ENCODE measurements at places on chromosomes 2 and 18.
A peak's percentile ranks its signal among the peaks of the same experiment; 100 is the strongest.

DNA sequence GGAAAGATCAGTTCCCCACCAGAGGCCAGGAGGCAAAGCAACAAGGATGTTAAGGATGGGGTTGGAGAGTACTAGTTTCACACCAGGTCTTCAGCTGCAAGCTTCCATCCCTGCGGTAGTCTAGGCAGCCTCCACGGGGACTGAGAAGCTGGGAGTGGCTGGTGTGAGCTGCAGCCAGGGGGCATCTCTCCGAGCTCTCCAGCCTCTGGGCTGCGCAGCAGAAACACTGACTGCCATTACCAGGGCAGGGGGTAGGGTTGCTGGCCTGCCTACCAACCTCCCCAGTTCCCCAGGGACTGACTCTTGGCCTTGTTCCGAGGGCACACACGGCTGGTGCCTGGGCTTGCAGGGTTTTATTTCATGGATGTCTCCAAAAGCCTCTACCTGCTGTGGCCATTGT is 15.9 kb downstream of the GATA6 start:
- no peak for DNase-seq

GRCh38 chr2:222731201-222731621 is 59.8 kb downstream of the MOGAT1 start:
- no peak for DNase-seq

DNA sequence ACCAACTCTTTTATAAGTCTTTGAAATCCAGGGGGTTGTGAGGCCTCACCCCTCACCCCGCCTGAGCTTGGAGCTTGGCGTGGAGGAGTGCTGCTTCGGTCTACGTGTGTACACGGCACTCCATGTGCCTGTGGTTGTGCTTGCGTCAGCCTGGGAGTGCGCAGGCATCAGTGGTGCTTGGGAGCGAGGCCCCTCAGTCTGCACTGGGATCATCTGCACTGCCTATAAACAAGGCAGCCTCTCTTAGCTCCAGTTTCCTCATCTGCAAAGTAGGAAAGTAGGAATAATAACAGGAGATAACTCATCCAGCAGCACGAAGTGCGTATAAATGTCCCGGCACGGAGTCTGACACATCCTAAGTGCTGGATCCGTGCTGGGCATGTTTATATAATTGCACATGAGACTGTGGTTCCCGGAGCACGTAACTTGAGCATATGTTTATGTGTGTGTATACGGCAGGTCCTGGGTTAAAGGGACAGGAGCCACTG is 1.2 kb downstream of the GYPC start:
- peak; percentile 43 for DNase-seq

GRCh38 chr2:85978883-85979780 is 90.3 kb upstream of the ST3GAL5 start:
- DNase-seq: no peak

DNA sequence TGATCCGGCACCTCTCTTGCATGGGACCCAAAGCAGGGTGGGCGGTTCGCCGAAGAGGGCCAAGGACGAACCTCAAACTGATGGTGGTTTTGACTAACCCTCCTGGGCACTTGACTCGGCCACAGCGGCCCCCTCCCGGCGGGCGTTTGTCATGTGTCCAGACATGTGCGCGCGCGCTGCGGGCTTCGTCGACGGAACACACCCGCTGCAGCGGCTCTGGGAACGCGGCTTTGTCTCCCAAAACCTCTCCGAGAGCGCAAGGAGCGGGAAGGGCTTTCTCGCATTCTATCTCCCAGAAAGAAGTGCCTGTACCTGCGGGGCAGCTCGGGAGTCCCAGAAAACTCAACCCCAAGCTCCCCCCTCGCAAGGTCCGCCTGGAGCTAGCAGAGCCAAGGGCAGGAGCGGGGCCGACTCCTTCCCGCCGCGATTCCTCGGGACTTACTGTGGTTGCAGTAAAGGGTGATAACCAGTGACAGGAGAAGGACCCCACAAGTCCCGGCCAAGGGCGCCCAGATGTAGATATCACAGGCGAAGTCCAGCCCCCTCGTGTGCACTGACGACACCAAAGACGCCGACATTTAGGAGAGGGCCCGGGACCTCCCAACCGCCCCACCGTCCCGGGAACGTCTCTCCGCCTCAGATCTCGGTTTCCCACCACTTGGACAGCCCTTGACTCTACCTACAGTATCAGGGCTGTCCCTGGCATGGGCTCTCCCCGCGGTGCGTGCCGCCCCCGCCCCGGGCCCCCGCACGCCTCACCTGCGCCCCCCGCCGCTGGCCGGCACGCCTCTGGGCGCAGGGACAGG is 1.6 kb downstream of the CD8A start:
- DNase-seq: peak; percentile 60

DNA sequence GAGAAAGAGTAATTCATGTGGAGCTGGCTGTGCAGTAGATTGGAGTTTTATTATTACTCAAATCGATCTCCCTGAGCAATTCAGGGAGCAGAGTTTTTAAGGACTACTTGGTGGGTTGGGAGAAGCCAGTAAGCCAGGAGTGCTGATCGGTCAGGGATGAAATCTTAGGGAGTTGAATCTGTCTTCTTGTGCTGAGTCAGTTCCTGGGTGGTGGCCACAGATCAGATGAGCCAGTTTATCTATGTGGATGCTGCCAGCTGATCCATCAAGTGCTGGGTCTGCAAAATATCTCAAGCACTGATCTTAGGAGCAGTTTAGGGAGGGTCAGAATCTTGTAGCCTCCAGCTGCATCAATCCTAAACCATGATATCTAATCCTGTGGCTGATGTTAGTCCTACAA is 17.0 kb upstream of the UGT1A8 start:
- DNase-seq: no peak

DNA sequence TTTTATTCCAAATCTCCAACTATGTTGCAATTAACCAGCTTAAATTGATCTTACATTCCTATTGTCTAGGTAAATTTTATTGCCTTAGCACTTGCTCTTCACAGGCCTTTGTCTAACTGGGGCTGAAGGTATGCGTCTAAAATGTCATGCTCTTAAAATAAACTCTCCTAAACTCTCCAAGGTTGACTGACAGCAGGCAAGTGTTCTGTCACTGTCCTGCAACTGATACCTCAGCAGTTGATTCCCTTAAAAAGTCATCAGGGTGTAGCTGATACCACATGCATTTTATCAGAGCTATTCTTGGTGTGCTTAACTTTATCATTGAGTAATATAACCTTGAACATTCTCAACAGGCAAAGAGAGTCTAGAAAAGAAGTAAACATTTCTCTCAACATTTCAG is 680 bp downstream of the TTN start:
- no peak for DNase-seq

- DNase-seq: no peak
Observed at GRCh38 chr18:41458376-41458775, 496.7 kb upstream of the PIK3C3 start.

DNA sequence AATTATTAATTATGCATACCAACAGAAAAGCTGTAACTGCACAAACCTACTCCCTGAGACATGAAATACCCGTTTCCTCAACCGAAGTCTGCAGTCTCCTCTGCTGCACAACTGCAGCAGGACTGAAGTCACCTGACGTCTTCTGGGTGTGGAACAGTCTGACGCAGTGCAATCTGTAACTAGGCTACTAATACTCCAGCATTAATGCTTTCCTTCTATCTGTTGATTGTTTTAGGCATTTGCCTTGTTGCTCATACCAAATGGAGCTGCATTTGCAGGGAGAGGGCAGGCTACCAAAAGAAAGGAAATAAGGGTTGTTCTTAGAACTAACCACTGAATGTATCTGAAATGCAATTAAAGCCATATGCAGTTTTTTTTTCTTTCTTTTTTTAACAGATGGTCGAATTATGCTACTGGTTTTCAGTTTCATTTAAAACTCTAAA is 40.1 kb downstream of the RTN4 start:
- DNase-seq: no peak

- DNase-seq: no peak
Observed at GRCh38 chr2:215027779-215028178, 110.6 kb downstream of the ABCA12 start.
